HepG2 (cell line): ENCODE measurements at places on chromosomes 3 and 15.
A peak's percentile ranks its signal among the peaks of the same experiment; 100 is the strongest.

GRCh38 chr15:68449389-68449788 is 17.4 kb upstream of the ITGA11 start:
- H3K27me3 ChIP-seq = peaks cover 11% of the 10 kb centered on the region; the same call in 1 of the 3 replicates
- H3K27ac ChIP-seq = no peak overlapping the region
- H3K4me3 ChIP-seq = no peak overlapping the region
- no peaks in the 10 kb centered on the region for H3K36me3 ChIP-seq
- no peak for DNase-seq
- no peaks in the 10 kb centered on the region for H3K4me1 ChIP-seq

DNA sequence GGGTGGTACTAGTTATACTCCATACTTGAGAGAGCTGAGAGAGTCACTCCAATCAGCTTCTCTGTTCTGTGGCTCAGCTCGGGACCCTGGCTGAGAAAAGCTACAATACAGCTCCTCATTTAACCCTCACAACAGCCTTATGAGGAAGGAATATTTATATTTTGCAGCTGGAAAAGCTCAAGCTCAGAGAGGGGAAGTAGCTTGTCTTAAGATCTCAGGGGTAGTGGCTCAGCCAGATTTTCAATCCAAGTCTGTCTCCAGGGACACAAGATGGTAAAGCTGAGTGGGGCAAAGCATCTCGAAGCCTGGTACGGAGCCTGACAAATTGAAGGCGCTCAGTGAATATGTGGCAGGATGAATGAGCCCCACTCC is 14.8 kb downstream of the SCAMP2 start:
- no peak overlapping the region for H3K4me3 ChIP-seq
- no peak overlapping the region for H3K27ac ChIP-seq
- peaks cover 4% of the 10 kb centered on the region for H3K36me3 ChIP-seq
- H3K4me1 ChIP-seq = peaks cover 22% of the 10 kb centered on the region
- H3K27me3 ChIP-seq = no peaks in the 10 kb centered on the region

GRCh38 chr15:33083232-33084081 is 111.1 kb downstream of the FMN1 start:
- H3K27ac ChIP-seq = no peak overlapping the region
- peaks cover 3% of the 10 kb centered on the region; the same call in 1 of the 3 replicates for H3K27me3 ChIP-seq
- no peaks in the 10 kb centered on the region for H3K4me1 ChIP-seq
- DNase-seq = no peak
- H3K36me3 ChIP-seq = no peaks in the 10 kb centered on the region

- no peak overlapping the region for H3K27ac ChIP-seq
- H3K36me3 ChIP-seq = no peaks in the 10 kb centered on the region
- H3K4me3 ChIP-seq = no peak overlapping the region
- peaks cover 13% of the 10 kb centered on the region; the same call in 1 of the 2 replicates for H3K4me1 ChIP-seq
- DNase-seq = no peak
Measured at GRCh38 chr15:99054892-99055291, 47.3 kb upstream of the PGPEP1L start.

- peaks cover 67% of the 10 kb centered on the region for H3K4me1 ChIP-seq
- DNase-seq = peak; percentile 91
- no peaks in the 10 kb centered on the region for H3K27me3 ChIP-seq
- H3K4me3 ChIP-seq = no peak overlapping the region
- H3K27ac ChIP-seq = peak overlapping the region; percentile 70
Measured at GRCh38 chr3:111739311-111739911, 119.7 kb upstream of the PHLDB2 start.
